ENCODE measurements at places on chromosomes 7 and 10.

GRCh38 chr7:20236790-20237189, 19.6 kb upstream of the MACC1 start:
- DNase-seq: no peak

DNA sequence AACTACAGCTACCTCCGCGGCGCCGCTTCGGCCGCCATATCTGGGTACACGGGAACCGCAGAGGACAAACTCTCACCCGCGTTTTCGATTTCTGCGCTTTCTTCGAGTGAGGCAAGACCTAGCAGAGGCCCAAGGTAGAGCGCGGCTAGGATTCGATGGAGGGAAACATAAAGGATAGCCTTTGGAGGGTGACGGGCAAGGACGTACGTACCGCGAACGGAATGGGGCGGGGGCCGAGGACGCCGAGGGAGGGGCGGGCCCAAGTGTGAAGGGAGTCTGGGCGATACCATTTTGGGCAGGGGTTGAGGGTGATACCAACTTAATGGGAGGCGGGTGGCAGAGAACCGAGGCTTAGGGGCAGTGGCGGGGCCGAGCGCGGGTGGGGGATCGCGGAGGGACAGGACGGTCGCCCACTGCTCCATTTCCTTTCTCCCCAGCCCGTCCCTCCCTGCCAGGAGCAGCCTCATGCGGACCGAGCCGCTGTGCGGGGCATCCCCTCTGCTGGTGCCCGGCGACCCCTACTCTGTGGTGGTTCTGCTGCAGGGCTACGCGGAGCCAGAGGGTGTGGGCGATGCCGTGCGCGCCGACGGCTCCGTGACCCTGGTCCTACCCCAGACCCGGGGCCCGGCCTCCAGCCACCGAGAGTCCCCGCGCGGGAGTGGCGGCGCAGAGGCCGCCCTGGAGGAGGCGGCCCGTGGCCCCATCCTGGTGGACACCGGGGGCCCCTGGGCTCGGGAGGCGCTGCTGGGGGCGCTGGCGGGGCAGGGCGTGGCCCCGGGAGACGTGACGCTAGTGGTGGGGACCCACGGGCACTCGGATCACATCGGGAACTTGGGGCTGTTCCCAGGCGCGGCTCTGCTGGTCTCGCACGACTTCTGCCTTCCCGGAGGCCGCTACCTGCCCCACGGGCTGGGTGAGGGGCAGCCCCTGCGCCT, at the start of gene MBLAC1:
TSS of gene MBLAC1 (plus strand) at position 37 of the 935 bp plus-strand sequence. CDS start at position 466, 429 bp downstream.
- DNase-seq: peak; percentile 92

- DNase-seq: no peak
Measured at GRCh38 chr7:114083166-114084001, 164.6 kb upstream of the PPP1R3A start.

- DNase-seq: no peak
Measured at GRCh38 chr7:140889645-140890044, 35.1 kb downstream of the BRAF start.

GRCh38 chr7:24052572-24053260, 231.3 kb upstream of the NPY start:
- no peak for DNase-seq

- DNase-seq: no peak
Measured at GRCh38 chr10:49601857-49602256, 8.3 kb upstream of the SLC18A3 start.

DNA sequence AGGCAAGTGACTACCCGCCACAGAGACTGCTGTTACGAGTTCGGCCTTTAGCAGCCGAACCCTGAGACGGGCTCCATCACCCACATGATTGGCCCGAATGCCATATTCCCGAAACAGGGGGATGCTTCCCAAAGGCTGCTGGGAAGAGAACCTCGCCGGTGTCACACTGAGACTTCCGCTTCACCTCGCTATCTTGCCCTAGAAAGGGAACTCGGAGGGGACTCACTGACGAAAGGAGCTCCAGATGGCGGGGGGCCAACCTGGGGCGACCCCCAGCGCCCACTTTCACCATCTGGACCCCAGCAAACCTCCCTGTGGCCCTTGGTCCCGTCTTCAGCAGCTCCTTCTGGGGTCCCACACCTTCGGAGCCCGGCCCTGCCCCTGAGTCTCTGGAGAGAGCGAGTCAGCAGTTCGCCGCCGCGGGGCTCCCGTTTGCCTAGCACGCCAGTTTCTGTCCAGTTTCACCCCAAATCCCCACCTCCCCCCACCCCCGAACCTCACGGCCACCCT, 529 bp downstream of the HPS1 start:
- DNase-seq: peak; percentile 33

DNA sequence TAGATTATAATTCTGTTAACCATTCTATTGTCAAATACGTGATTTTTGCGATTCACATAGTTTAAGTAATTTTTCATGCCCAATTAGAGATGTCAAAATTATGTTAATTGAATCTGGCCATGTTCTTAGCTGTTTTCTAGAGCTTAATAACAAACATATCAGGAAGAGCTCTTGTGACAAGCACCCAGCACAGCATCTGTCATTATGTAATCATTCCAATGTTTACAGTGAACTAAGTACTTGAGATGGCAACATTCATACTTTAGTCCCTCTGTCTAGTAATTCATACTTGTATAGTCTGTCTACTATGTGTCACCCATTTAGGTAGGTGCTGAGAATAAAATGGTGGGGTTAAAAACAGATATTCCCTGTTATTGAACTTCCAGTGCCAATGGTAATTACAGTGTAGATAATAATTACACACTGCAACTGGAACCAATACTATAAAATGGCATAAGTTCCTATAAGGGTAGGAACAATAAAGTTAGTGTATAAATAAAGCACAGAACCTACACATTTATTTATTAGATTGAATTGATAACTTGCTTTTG, 55.2 kb downstream of the ZEB1 start:
- no peak for DNase-seq

GRCh38 chr7:44767134-44767911, 18.7 kb downstream of the ZMIZ2 start:
- no peak for DNase-seq

DNA sequence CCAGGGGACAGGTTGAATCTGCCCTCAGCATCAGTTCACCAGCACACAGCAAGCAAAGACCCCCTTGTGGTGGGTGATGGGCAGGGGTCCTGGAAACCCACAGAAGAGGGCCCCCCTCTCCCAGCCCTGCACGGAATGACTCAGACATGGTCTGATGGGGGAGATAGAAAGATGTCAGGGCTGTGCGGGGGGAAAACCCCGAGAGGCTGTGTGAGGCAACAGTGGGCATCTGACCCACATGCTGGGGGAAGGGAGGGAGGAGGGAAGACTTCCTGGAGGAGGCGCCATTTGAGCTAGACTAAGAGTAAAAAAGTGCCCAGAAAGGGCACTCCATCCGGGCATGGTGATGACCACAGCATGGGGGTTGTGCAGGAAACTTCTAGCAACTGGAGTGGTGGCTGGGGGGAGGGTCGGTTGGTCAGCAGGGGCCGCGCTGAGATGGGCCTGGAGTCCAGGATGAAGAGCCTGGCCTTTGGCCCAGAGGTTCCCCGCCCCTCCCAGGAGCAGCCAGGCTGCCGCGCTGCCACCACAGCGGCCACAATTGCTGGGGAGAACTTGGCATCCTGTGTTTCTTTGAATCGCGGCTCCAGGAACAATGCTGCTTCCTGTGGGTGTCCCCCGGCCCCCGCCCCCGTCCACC, 2.5 kb downstream of the LFNG start:
- peak; percentile 74 for DNase-seq

GRCh38 chr7:132457658-132458057, 118.6 kb downstream of the PLXNA4 start:
- no peak for DNase-seq

DNA sequence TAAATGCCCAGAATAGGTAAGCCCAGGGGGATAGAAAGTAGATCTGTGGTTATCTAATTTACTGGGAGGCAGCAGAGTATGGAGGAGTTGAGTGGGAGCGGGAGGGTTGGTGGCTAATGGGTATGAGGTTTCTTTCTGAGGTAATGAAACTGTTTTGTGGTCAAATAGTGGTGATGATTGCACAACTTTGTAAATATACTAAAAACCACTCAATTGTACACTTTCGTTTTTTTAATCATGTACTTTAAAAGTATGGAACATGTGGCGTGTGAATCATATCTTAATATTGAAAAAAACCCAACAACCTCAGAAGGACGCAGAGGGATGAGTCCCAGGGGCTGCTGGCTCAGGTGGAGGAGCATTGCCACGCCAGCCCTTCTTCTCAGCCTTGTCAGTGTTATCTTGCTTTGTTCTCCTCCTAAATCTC, 118.1 kb downstream of the WDR11 start:
- no peak for DNase-seq

GRCh38 chr7:105210721-105211205, 178.0 kb downstream of the SRPK2 start:
- no peak for DNase-seq

GRCh38 chr7:141700848-141701371, 1.1 kb downstream of the DENND11 start:
- DNase-seq: no peak

GRCh38 chr10:100151723-100152300, 34.0 kb downstream of the ERLIN1 start:
- no peak for DNase-seq

DNA sequence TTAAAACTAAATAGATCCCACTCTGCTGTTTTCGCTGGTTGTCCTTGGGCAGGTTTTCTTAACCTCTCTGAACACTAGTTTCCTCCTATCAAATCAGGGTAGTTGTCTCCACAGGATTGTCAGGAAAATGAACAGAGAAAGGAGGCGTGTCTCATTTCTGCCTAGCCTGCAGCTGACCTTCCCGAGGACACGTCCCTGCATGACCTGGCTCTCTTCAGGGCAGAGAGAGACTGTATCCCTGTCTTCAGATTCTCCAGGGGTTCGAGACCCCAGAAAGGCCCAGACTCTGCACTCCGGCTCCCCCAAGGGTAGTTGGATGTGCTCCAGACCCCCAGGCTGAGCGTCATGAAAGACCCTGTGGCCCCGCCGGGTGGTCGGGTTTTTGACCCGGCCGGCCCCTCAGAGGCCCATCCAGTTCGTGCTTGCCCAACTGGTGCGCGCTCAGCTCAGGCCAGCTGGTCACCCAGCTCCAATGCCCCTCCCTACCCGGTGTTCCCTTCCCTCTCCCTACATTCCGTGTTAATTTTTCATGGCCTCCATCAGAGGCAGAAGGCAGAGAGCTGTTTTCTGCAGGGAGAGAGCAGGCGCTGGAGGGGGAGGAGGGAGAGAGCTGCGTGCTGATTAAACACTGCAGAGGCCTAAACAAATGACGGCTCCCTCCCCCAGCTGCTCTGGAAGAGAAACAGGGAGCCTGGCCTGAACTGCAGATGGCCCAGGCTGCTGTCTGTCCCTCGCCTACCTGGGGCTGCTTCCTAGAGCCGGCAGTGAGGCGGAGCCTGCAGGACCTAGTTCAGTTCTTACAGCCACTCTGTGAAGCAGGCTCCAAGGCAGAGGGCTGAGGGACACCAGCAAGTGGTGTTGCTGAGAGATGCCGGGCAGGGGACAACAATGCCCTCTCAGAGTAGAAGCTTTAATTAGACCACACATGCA, 86.2 kb upstream of the PPIF start:
- no peak for DNase-seq

- DNase-seq: no peak
Measured at GRCh38 chr7:99493823-99494222, 6.3 kb downstream of the ZNF394 start.

DNA sequence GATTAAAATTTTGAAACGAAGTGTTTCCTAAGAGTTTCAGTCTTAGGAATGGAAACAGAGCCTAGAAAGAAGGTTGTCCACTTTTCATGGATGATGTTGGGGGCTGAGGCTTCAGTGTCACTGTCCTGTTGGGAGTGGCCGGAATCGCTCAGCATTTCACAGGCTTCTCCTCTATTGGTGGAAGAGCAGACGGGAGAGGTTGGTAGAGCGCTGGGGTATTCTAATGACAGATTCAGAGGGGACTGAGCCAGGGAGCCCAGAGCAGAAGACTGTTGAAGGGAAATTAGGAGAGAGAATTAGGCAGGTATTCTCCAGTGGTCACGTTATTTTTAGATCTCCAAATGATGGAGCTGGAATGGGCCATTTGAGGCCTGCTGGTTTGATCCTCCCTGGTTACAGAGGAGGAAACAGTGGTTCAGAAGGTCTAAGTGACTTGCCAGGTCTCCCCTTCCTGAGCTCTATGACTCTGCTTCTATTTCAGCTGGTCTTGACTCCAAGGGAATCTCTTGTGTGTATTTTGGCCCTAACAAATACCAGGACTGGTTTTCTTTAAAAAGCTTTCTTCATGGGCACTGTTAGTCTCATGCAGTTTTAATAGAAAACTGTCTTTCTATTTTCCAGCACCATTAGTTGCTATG, 35.7 kb upstream of the EEPD1 start:
- DNase-seq: no peak

DNA sequence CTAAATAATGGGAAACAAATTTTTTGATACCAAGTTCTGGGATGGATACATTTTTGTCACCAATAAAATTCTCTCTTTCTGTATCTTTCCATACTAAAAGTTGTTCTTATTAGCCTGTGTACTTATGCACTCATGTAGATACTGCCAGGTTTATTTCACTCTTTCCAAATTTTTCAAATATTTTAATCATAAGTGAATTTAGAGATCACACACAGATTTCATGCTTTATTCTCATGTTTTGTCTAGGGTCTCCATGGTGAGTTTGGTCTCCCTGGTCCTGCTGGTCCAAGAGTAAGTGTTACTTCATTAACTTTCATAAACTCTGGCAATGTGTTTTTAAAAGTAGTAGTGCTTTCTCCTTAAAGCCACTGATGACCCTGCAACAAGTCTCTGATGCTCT, 20.3 kb downstream of the COL1A2 start:
- no peak for DNase-seq

GRCh38 chr7:27873981-27874957, 134.3 kb downstream of the TAX1BP1 start:
- DNase-seq: no peak

- DNase-seq: no peak
Measured at GRCh38 chr10:14608381-14609001, 166.2 kb downstream of the FAM107B start.

GRCh38 chr7:141941075-141941474, 5.7 kb downstream of the CLEC5A start:
- DNase-seq: no peak

DNA sequence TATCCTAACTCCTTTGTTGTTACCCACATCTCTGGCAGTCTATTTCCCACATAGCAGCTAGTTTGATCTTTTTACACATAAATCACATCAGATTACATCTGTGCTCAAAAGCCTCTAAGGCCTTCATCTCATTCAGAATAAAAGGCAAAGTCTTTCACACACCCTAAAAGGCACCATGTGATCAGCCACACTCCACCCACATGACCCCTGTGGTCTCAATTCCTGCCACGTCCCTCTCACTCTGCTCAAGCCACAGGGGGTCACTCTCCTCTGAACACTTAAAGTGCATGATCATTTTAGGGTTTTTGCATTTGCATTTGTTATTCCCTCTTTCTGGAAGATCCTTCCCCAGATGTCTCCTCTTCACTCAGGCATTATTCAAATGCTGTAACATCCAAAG, 30.8 kb downstream of the ELAPOR2 start:
- DNase-seq: no peak

GRCh38 chr10:13416760-13417159, 68.7 kb upstream of the SEPHS1 start:
- DNase-seq: no peak

DNA sequence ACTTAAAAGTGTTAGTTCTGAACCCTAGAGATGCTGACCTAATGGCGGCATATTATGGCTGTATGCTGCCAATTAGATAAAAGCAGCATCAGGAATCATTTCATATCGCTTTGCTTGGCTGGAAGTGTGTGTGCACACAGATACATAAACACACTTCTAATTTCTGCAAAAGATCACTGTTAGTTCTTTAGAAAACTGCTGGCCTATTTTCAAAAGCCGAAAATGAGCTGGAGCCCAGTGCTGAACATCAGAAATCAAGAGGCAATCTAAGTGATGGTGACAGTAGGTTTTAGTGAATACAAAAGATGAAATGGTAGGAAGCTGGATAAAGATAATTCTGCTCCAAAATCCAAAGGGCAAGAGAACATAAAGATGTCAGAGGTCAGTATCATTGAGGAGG, 745.8 kb upstream of the LRRTM3 start:
- no peak for DNase-seq
